Kidney tubule cell (primary cell): ENCODE measurements at places on chromosomes 5 and 9.

- DNase-seq: no peak
Measured at GRCh38 chr5:138945421-138946240, 70.5 kb upstream of the LRRTM2 start.

DNA sequence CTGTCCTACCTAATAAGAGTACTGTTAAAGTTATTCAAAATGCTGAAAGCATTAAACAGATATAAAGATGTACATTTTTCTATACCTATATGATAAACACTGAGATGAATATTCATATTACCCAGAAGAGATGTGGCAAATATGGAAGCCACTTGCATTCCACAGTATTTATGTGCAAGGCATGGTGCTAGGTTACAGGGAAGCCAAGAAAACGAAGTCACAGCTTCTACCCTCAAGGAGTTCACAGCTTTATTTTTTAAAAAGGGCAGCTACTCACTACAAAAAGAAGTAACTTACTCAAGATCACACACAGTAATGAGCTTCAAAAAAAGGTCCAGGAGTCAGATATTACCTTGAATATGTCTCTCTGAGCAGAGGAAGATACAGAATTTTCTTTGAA, 484.6 kb downstream of the ZNF608 start:
- no peak for DNase-seq

DNA sequence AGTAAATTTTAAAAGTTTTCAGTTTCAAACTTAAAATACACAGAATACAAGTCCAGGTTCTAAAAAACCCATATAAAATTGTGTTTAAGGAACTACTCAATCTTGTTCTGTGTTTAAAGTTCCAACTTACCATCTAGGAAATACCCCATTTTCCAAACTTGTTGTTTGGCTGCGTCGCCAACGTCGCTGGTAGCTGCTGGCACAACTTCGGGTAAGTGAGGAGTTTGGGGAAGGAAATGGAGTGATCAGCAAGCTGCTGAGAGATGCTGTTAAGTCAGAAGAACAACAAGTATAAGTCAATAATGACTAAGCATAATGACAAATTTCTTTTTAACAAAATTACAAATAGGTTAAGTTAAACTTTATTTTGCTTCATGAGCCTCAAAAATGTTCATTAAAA, 71.3 kb upstream of the RAPGEF6 start:
- no peak for DNase-seq

DNA sequence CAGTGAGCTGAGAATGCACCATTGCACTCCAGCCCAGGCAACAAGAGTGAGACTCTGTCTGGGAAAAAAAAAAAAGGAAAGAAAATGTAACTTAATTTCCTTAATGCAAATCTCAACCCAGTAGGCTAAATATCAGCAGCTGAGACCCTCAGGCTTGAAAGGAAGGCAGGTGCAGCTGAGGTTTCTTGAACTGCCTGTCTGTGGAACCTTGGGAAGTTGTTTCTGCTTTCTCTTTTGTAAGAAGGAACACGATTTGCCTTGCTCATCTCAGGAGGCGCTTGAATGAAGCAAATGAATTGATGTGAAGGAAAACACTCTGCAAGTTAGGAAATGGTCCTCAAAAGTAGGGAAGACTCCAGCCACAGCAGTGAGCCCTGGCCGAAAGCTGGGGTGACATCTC, 143.3 kb downstream of the IRX1 start:
- DNase-seq: no peak

DNA sequence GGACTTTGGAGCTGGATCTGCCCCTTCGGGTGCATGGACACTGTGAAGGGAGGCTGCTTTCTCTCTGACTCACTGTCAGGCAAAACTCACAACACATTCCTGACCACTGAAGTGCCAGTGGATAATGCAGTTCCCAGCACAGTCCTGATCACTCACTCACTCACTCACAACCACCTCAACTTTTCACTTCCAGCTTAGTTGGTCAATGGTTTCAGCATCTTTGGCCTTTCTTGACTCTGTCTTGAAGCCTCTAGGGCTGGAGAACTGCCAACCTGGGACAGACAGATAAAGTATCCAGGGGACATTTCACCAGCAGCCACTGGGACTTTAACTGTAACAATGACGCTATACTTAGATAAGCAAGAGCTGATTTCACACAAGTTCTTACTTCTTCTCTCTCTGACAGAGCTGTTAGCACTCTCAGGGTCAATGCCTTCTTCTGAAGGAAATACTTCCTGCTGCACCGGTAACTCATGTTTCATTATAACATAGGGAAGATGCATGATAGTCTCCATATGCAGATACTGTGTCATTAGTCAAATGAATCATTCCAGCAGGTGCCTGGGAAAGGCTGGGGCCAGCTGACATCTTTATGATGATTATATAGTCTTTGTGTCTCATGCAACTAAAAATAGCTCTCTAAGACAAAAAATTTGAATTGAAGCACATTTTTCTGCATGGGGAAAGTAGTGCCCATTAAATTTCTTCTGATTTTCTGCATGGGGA, 499.0 kb downstream of the SEMA5A start:
- peak; percentile 99 for DNase-seq

DNA sequence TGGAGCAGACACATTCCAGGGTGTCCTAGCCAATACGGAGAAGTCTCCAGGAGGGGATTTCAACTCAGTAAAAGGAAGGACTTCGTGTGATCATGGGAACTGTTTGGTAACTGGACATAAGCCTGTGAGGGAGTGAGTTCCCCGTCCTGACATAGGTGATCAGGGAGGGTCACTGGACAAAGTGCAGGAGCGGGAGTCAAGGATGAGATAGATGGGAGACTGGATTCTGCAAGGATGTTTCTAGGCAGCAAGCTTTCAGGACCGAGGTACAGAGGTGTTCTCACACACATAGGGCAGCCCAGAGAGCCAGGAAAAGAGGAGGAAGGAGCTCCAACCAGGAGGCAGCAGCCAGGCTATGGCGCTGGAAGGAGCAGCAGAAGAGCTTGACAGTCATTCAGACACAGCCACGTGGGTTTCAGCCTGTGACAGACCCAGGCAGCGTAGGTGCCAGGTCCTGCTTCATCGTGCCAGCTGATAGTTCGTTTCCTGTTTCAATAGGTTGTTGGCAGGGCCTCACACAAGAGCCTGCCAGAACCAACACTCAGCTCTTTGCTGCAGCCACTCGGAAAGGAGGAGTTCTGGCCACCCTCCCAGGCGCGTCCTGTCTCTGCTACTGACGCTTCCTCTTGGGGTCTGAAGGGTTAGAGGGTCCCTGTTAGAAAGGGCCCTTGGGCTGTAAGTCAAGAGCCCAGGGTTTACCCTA, 84.1 kb downstream of the AMBP start:
- DNase-seq: peak; percentile 58

- DNase-seq: no peak
Measured at GRCh38 chr9:131554843-131555351, 9.6 kb downstream of the PRRT1B start.

DNA sequence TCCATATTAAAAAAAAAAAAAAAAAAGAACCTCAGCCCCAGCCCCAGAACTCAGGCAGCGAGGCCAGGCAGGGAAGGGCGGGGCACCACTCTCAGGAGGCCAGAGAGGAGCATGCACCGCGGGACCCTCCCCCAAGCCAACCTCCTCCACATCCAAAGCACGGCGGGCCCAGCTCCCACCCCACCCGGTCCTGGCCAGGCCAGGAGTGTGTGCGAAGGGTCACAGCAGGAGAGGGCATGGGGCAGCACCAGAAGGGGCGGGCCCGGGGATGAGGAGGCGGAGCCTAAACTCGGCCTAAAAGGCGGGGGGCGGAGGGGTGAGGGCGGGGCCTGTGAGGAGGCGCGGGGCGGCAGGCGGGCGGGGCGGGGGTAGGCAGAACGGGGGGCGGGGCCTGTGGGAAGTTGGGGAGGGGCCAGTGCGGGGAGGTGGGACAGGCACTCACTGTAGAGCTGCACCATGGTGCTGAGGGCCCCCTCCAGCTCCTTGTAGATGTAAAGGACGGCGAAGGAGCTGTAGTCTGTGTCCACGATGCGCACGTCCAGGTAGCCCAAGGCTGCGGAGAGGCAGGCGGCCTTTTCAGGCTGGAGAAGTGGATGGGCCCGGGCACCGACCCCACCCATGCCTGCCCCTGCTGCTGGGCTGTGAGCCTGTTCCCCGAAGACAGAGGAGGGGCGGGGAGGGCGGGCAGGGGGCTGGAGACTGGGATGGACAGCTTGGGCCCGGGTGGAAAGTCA, 1.2 kb downstream of the LCN15 start:
- no peak for DNase-seq
